ENCODE measurements at places on chromosomes 2 and 18.

- no peak for DNase-seq
These were observed 57.4 kb downstream of the FAM168B start for GRCh38 chr2:131035826-131036231.

- DNase-seq = no peak
These were observed 49.0 kb upstream of the SP3 start for GRCh38 chr2:174014011-174014698.

DNA sequence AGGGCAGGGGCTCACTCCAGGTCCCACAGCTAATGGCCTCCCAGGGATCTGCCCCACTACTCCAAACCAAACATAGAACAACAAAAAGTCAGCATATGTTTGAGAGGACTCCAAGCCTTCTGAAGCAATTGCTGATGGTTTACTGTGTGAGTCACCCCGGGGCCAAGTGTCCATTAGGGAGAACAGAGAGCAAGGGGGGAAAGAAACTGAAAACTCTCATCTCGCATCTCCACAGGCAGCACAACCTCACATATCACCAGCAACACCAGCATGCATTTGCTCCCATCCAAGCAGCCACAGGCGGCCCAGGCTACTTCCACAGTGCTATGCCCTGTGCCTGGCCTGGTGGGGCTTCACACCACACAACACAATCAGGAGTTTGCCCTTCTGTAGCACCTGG is 39.1 kb downstream of the CYRIA start:
- no peak for DNase-seq

GRCh38 chr2:86031151-86031550 is 74.5 kb downstream of the POLR1A start:
- DNase-seq = no peak

- DNase-seq = no peak
These were observed 274.4 kb downstream of the ERBB4 start for GRCh38 chr2:212264187-212264586.

DNA sequence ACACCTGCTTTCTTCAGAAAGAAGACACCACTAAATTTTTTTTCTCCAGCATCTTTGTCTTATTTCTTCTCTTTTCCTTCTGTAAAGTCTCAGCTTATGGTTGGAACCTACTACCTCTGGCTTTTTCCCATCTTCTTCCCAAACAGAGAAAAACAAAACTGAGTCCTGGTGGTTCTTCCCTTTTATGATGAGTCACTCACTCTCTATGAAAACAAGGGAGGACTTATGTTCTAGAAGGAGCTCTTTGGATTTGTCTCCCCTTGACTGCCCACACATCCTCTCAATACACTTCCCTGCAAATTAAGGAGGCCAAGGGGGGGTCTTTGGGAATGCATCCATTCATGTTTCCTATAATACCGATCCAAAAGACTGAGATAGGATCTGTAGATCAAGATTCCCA is 22.1 kb upstream of the MEIS1 start:
- no peak for DNase-seq

DNA sequence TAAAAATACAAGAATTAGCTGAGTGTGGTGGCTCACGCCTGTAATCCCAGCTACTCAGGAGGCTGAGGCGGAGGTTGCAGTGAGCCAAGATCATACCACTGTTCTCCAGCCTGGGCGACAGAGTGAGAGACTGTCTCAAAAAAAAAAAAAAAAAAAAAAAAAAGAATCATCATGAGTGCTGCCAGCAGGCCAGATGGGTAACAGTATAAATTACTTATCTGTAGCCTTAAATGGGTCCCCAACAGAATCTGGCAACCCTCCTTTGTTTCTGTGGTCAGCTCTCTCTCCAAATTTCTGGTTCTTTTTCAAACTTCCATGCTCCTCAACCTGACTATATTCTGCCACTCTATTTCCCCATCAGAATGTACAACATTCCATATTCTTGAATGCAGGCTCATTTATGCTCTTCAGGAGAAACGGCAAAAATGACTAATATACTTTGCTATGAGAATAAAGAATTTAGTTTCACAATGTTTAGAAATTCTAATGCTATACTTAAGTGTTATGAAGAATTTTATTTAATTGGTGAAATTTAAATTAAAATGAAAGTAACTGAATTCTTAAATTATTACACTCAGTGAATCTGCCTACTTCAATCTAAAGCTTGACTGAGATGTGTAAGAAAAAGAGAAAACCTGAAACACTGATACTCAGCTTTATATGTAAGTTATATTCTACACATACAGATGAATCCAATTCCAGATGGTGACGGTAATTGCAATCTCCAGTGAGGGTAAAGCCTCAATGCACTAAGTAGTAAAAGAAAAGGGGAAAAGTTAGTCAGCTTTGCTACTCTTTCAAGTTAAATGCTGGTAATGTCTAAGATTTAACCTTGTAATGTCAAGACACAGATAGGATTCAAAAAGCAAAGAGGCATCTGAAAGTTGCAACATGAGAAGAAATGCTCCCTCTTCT is 24.8 kb downstream of the LPIN2 start:
- no peak for DNase-seq

Data from stimulated activated CD8-positive, alpha-beta memory T cell treated with anti-CD3 and anti-CD28 coated beads, Interleukin-4, amount 100 ng/mL, for 1 hour (primary cell).